ENCODE measurements at places on chromosomes 4 and X.

DNA sequence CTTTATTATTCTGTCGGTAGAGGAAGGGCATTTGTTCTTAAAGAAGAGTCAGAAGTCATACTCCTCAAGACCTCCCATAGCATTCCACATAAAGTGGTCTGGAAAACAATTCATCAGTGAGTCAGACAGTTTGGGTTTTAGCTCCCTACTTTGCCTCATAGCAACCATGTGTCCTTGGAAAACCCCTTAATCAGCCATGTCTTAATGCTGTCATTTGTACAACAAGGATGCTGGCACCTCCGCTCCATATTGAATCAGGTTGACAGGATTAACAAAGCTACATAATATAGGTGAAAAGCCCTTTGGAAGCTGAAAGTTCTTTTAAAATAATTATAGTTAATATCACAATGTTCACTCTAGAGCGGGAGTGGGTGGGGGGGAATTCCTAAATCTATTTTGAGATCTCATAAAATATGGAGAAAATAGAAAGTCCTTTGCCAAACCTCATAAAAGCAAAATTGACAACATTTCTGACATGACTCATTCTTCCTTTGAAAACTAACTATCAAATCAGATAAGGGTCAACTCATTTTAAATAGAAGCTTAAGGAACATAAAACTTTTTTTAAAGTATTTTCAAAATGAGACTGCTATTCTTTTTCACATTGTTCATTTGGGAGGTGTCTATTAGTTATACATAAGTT lies 37.3 kb upstream of the GUCY1A1 start:
- DNase-seq = no peak

DNA sequence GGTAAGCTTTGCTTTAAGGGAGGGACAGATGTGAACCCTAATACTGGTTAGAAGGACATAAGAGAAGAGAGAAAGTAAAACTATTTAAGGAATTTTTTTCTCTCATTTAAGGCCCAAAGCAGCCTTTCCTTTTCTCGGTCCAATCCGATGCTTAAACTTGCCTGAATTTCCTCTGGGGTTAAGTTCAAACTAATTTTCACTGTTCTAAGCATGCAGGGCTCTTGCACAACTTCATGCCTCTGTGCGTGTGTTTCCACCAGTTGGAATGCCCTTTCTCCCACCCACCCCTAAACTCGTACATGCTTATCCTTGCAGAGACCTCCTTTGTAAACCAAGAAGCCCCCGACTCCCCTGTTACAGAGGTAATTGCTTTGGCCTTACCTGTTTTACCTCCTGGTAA lies 204.7 kb downstream of the CBR4 start:
- no peak for DNase-seq

DNA sequence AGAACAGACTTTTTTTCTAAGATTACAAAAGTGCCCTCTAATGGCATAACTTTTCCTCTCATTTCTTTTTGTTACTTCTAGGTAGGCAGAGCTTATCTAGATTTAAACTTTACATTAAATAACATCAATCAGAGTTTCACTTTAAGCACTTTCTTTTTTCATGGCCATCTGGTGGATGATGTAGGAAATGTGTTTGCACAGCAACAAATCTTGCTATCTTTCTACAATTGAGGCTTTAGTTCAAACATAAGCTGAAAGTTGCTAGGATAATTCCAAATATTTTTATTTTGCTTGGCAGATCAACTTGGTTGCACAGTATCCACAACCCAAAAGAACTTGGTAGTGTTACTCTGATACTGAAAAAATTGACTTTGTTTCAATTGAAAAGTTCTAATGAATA lies 22.0 kb downstream of the NDNF start:
- no peak for DNase-seq

GRCh38 chrX:65745992-65746391 lies 78.5 kb downstream of the MSN start:
- no peak for DNase-seq

DNA sequence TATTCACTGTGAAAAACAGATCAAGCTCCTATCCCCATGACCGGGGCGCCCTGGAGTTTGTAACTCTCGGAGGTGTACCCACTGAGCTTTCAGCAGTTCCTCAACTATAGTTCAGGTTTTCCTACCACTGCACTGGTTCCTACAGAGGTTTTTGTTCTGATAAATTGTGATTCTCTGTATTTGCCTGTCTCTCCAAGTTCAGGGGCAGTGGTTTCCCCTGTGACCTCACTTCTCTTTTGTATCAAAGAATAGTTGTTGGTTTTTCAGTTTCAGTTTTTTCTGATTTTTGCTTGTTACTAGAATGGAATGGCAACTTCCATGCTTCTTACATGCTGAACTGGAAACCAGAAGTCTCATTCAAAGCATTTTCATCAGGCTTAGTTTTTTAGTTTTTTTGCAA lies 56.8 kb upstream of the PLS3 start:
- no peak for DNase-seq
